ENCODE measurements at places on chromosomes 16 and 17. TPM values are rescaled to one million over a fixed set of nuclear protein-coding genes. Genes with fewer than 3 reads are reported as not detected.
A peak's percentile ranks its signal among the peaks of the same experiment; 100 is the strongest.

DNA sequence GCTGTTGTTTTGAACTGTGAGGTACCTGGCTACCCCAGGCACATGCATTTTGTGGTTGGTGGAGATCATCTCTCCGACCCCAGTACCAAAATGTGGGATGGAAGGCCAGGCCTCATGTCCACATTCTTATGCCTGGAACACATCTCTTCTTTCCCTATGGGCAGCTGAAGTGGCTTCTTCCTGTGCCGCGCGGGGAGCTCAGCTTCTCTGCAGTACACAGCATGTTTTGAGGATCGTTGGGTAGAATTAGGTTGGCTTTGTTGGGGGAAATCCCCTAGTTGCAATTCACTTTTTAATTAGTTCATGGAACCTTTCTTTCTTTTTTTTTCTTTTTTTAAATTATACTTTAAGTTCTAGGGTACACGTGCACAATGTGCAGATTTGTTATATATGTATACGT, 242.1 kb downstream of the MSI2 start:
- no peak for DNase-seq
- no peaks in the 10 kb centered on the region for H3K4me1 ChIP-seq
- no peak overlapping the region for H3K27ac ChIP-seq
- no peak overlapping the region for H3K4me3 ChIP-seq
- H3K27me3 ChIP-seq = no peaks in the 10 kb centered on the region

GRCh38 chr16:86942151-86943051, 364.1 kb downstream of the FOXL1 start:
- H3K36me3 ChIP-seq = no peaks in the 10 kb centered on the region
- no peaks in the 10 kb centered on the region for H3K27me3 ChIP-seq
- no peak overlapping the region for H3K4me3 ChIP-seq

GRCh38 chr16:3696425-3697218, 20.7 kb downstream of the TRAP1 start:
- no peak overlapping the region for H3K4me3 ChIP-seq
- no peaks in the 10 kb centered on the region for H3K27me3 ChIP-seq
- H3K4me1 ChIP-seq = no peaks in the 10 kb centered on the region
- H3K27ac ChIP-seq = no peak overlapping the region
- peak; percentile 21 for DNase-seq
- H3K36me3 ChIP-seq = no peaks in the 10 kb centered on the region

DNA sequence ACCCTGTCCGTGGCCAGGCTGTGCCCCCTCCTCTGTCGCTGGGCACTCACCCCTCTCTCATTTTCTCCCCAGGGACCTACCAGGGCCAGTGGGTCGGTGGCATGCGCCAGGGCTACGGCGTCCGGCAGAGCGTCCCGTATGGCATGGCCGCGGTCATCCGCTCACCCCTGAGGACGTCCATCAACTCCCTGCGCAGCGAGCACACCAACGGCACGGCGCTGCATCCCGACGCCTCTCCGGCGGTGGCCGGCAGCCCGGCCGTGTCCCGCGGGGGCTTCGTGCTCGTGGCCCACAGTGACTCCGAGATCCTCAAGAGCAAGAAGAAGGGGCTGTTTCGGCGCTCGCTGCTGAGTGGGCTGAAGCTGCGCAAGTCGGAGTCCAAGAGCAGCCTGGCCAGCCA, 41.9 kb downstream of the JPH3 start:
- H3K4me3 ChIP-seq = no peak overlapping the region
- no peak for DNase-seq

Gene NDUFAF8
- total RNA-seq = 20.2 TPM
